Activated CD8-positive, alpha-beta T cell treated with anti-CD3 and anti-CD28 coated beads, Interleukin-2, amount 10 ng/mL, durations not matched to agents 7 days and 5 days (primary cell): ENCODE measurements at places on chromosomes 13 and 19. TPM values are rescaled to one million over a fixed set of nuclear protein-coding genes. Genes with fewer than 3 reads are reported as not detected.

The GIPR gene
- 7.0 TPM for total RNA-seq

The CEACAM16 gene
- not detected for total RNA-seq

DNA sequence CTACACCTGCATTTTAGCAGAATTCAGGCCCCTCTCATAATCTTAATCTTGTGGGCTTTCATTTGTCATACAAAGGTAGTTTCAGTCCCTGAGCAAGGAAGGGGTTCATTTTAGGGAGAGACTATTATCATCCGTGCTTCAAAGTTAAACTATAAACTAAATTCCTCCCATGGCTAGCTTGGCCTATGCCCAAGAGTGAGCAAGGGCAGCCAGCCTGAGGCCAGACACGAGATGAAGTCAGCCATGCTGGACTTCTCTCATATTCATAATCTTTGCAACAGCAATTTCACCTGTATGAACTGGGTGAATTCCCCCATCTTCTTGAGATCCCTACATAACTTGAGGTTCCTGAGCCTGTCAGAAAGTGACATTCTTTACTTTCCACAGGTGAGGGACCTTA lies 13.0 kb downstream of the ERICH4 start:
- DNase-seq = no peak

The FBXO27 gene
- not detected for total RNA-seq

DNA sequence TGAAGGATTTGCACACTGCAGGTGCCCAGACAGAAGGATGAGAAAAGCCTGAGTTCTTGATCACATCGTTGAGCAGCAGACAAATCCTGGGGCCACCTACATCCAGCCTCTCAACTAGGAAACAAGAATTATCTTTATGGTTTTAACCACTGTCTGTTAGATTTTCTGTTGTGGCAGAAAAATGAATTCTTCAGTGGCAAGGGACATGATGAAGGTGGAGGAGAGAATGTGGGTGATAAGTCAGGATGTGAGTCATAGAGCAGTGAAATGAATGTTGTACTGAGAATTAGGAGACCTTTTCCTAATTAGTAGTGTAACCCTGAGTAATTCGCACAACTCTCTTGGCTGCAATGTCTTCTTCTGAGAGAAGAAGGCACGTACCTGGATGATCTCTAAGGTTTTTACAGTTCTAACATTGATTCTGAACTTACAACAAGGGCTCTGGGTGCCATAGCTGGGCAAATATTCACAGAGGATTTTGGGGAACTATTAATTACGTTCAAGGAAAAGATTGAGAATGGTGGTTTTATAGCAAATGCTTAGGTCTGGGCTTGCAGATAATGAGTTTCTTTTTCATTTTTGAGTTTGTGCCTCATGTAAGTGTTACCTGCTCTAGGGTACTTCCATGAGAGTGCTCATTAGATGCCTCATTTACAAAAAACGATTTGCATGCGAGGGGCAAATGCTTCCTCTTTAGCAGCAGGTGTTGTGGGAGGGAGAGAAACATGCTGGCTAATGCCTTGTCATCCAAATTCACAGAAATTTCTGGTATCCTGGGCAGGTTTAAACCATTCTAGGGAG lies 111.0 kb upstream of the KL start:
- DNase-seq = peak; percentile 31

The NRTN gene
- total RNA-seq = not detected

DNA sequence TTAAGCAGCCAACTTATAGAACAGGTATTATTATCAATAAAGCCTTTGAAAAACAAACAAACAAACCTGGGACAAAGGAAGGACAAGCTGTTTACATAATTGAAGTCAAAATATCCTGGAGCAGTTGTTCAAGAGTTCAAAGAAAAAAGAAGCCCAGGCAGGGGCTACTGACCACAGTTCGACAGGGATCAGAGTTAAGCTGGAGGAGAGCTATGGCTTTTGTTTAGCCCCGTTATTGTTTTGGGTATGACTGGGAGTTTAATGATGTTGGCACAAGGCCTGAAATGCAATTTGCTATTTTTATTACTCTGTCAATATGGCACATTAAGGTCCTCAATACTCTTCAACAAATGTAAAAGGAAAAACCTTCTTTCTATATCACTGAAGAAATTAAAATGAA lies 624.4 kb upstream of the KLHL1 start:
- DNase-seq = no peak

DNA sequence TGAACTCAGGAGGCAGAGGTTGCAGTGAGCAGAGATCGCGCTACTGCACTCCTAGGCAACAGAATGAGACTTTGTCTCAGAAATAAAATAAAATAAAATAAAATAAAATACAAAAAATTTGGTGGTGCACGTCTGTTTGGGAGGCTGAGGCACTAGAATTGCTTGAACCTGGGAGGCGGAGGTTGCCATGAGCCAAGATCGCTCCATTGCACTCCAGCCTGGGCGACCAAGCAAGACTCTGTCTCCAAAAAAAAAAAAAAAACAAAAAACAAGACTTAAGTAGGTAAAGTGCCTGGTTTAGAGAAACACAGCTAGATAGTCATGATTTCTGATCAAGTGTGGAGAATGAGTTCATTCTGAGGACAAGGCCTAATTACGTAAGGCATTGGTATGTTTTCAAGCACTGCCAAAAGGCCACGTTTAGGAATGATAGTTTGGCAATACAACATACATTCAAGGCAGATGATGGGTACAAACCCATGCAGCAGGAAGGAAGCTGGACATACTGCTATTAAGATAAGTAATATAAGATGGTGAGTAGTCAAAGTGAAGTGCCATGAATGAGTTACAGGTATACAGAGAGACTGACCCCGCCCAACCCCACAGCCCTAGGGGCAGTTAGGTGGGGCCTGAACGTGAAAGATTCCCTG lies 4.8 kb upstream of the UCHL3 start:
- no peak for DNase-seq

The ZNF506 gene
- total RNA-seq = 22.4 TPM

The FPR2 gene
- not detected for total RNA-seq

GRCh38 chr19:3612901-3613741 lies 6.4 kb upstream of the TBXA2R start:
- DNase-seq = no peak

- no peak for DNase-seq
Observed at GRCh38 chr13:113179374-113180230, 21.2 kb downstream of the PROZ start.
